ENCODE measurements at places on chromosomes 6 and 20.

DNA sequence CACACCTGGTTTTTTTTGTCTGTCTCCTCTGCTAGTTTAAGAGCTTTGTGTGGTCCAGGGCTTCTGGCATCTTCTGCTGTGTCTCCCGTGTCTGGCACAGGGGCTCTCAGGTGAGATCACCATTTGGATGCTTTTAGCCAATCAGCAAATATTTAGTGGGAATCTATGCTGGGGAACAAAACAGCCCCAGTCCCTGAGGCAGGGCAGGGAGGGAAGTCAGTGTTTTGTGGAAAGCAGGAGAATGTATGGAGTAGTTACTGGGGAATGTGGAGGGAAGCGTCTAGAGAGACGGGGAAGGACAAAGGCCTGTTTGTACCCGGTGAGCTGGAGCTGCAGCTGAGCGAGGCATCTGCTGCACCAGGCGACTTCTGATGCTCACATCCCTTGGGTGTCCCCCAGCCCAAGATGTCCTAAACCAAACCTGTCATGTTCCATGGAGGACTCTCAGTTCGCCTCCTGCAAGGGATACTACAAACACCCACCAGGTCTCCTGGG is 49.3 kb upstream of the NNAT start:
- no peak for DNase-seq

- no peak for DNase-seq
Observed at GRCh38 chr6:25389471-25389870, 110.3 kb downstream of the CARMIL1 start.

DNA sequence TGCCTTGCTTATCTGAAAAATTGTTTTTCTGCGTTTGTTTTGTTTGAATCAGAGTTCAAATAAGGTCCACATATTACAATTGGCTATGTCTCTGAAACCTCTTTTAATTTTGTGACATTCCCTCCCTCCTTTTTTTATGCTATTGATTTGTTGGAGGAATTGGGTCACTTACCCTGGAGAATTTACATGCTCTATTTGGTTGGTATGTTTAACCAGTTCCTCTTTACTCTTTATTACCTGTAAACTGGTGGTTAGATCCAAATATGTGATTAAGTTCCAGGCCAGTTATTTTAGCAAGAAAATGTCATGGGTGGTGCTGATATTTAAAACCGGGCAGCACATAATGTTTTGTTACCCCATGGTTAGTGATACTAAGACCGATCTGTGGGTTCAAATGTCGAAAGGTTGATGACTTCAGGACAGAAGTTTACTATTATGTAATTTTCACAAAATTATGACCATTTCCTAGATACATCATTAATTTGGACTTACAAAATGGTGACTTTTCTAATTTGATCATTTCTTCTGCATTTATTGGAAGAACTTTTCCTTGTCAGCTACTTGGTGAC is 77.3 kb downstream of the KIZ start:
- DNase-seq, result no peak

GRCh38 chr6:33947916-33948594 is 144.3 kb upstream of the MLN start:
- DNase-seq, result no peak

DNA sequence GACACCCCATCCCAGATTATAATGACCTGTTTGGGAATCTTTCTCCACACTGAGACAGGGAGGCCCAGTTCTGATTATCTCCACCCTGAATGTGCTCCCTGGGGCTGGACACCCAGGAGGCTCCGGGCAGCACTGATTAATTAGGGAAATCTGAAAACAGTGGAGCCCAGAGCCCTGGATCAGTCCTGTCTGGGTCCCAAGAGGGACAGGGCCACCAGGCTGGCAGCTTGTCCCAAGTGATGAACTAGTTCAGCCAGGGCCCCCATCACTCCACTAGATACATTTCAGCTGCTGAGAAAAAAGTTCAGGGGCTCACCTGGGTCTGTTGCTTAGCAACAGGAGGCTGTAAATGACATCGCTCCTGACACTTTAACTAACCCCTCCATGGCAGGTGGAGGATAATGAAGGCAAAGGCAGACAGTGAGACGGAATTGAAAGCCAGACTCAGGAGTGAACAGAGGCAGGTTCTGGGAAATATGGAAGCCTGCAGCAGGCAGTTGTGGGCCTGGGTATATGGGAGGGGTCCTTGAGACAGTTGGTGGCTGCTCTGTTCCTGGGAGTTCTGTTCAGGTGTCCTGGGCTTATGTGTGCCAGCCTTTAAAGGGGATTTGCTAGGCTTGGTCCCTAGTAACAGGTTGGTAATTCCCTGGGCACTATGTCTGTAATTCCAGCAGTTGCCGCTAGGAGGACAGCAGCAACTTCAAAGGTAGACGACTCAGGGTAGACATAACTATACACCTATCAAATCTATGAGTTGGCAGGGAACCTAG is 78.3 kb upstream of the CTNNBL1 start:
- no peak for DNase-seq

DNA sequence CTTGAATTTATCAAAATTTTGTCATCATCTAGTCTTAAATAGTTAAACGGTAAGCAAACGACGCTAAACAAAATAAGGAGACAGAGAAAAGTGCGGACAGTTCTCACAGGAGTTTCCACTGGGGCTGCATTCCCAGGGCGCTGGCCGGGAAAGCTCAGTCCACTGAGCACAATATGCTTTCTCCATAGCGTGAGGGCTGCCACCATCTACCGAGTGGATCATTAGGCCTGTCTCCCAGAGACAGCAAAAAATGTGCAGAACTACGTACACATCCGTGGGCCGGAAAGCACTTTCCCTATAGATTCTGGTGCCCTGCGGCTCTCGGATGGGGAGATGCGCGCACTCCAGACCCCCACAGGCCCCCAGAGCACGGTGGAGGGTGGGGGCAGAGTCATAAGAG is 84.9 kb downstream of the THBS2 start:
- DNase-seq, result no peak

DNA sequence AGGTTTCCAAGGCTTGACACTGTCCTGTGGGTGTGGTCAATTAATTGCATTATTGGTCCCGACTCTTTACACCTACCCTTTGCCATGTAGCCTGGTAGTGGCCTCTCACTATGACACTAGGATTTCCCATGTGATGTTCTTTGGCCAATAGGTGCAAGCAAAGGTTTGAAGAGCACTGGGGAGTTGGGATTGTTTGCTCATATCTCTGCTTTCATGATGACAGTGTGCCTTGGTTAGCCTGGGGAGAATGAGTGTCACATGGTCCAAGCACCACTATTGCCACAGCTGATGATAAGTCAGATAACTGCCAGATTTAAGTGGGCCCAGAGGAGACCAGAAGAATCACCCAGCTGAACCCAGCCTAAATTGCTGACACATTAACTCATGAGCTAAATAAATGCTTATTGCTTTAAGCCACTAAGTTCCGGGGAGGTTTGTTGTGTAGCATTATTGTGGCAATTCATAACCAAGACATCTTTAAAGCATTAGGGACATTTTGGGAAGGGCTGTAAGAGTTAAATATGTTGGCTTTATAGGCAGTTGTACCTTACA is 17.2 kb upstream of the SCP2D1 start:
- DNase-seq, result no peak

DNA sequence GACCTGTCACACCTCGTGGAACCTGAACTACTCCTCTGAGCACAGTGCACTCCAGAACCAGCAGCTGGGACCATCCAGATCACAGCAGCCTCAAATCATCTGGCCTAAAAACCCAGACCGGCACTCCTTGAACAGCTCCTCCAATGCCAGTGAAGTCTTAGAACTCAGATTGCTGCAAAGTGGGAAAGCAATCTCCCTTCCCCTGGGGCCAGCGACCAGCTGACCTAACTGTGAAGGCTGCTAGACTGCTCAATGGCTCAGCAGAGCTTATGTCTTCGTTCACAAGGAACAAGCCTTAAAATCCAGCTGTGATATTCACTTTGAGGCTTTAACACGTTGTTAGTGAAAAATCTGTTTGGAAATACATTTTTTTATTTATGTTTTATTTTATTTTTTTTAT is 243.2 kb downstream of the ANKRD60 start:
- no peak for DNase-seq

GRCh38 chr6:129774697-129775447 is 64.9 kb upstream of the ARHGAP18 start:
- no peak for DNase-seq

GRCh38 chr20:46557231-46557956 is 6.9 kb upstream of the OCSTAMP start:
- DNase-seq, result no peak

- no peak for DNase-seq
Observed at GRCh38 chr20:62641321-62642050, 817 bp upstream of the SLCO4A1 start.

DNA sequence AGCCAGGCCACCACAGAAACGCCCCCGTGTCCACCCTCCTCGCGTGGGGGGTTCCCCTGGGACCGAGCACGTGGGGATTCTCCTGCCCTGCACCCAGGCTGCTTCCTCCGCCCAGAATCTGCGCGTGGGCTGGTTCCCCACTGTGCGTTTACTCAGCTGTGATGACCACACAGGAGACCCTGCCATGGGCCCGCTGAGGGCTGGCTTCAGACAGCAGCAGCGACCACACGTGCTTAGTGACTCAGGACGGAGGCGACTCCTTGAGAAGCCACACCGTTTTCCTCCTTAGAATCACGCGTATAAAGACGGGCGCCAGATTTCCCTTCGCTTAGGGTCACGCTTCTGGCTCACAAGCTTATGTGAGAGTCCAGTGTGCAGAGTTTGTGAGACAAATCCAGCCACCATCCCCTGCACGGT is 63.9 kb upstream of the PDE10A start:
- DNase-seq, result no peak

DNA sequence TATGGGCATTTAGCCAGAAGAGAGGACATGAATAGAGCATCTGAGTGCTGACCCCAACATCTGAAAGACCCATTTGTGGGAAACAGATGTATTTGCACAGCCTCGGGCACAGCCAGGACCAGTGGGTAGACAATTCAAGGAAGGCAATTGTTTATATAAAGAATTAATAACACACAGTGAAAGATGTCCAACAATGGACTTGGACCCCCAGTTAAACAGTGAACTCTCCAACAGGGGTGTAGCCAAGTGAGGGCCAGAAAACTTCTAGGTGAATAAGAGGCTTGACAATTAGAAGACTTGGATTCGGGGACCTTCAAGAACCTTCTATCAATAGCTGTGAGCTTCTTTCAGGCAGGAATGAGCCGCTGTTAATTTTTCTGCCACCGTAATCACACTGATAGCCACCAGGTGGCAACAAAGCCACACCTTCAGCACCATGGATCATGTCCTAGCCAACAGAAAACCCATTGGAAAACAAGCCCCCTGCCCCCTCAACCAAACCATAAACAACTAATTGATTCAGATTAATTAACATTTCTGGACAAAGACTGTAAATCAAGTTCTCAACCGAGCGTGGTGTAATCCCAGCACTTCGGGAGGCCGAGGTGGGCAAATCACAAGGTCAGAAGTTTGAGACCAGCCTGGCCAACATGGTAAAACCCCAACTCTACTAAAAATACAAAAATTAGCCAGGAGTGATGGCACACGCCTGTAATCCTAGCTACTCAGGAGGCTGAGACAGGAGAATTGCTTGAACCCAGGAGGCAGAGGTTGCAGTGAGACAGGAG is 8.8 kb upstream of the SRSF6 start:
- no peak for DNase-seq

- no peak for DNase-seq
Observed at GRCh38 chr20:23301436-23302050, 49.0 kb upstream of the NXT1 start.

DNA sequence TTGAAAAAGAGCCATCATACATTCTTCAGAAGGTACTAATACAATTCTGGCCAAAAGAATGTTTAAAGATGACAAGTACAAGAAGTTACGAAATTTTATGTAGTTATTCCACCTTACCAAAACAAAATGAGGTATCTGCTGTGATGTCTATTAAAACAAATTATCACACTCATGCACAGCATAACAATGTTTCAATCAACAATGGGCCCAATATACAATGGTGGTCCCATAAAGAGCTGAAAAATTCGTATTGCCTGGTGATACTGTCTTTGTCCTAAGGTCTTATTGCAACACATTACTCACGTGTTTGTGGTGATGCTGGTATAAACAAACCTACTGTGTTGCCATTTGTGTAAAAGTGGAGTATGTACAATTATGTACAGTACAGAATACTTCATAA is 3.6 kb upstream of the NUP153 start:
- no peak for DNase-seq

DNA sequence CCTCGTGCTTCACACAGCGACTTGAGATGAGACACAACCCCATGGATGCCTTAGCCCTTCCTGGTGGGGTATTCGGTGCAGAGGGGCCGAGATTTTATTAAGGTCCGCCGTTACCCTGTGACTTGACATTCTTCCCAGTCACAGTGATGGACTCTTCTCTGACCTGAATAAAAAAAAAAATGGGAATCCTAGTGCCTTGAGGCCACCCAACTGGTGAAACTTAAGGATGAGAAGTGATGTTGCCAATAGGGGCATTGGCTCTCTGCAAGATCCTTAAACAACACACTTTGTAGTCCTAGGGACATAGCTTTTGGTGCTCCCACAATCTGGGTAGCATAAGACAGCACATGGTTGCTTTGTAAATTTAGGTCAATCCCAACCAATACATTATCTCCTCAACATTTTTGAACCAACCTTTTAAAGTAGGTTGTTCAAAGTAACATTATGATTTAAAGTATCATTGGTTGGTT is 814 bp upstream of the ADNP start:
- no peak for DNase-seq

GRCh38 chr6:21586740-21587178 is 6.8 kb upstream of the SOX4 start:
- no peak for DNase-seq

- DNase-seq, result no peak
Observed at GRCh38 chr6:43144879-43145278, 26.2 kb upstream of the SRF start.

DNA sequence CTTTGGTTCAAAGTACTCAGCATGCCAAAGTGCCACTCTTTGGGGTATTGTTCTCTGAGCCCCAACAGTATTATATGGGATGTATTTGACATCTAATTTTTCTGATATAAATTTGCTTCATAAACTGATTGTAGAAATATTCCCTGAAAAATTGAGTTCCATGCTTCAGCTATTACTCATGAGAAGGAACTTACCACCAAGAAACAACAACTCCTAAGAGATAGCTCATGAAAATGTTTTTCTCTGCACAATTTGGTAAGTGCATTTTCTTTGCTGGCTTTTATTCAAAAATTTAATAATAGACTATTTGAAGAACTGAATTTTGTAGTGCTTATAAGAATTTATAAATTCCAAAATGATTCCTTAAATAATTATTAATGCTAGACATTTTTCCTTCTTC is 12.8 kb upstream of the TPD52L1 start:
- DNase-seq, result no peak

GRCh38 chr6:87716928-87717614 is 15.0 kb upstream of the AKIRIN2 start:
- DNase-seq, result no peak

GRCh38 chr20:57425150-57426013 is 34.2 kb downstream of the RBM38 start:
- DNase-seq, result no peak

- DNase-seq, result no peak
Observed at GRCh38 chr6:119495230-119495683, 145.7 kb upstream of the MAN1A1 start.

- no peak for DNase-seq
Observed at GRCh38 chr20:1908191-1908590, 13.0 kb downstream of the SIRPA start.

GRCh38 chr6:79608334-79609224 is 22.6 kb upstream of the SH3BGRL2 start:
- DNase-seq, result no peak

GRCh38 chr6:52390361-52390727 is 28.4 kb downstream of the PAQR8 start:
- no peak for DNase-seq
